ENCODE measurements at places on chromosomes 5 and 9.

- no peaks in the 10 kb centered on the region for H3K4me1 ChIP-seq
- no peaks in the 10 kb centered on the region for H3K27me3 ChIP-seq
- no peak for DNase-seq
- no peak overlapping the region for H3K4me3 ChIP-seq
Observed at GRCh38 chr5:164663198-164663989, 1158.0 kb downstream of the MAT2B start.

DNA sequence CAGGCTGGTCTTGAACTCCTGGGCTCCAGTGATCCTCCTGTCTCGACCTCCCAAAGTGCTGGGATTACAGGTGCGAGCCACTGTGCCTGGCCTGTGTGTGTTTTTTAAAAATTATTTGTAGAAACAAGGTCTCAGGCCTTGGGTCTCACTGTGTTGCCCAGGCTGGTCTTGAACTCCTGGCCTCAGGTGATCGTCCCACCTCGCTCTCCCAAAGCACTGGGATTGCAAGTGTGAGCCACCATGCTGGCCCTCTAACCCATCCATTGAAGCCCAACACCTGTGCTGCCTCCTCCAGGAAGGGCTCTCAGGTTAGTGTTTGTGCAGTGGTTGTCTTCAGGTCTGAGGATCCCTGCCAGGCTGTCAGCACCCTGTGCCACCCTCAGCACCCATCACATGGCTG is 56.6 kb downstream of the CXXC5 start:
- H3K27ac ChIP-seq = no peak overlapping the region
- peaks cover 2% of the 10 kb centered on the region for H3K27me3 ChIP-seq
- no peaks in the 10 kb centered on the region for H3K36me3 ChIP-seq
- no peak overlapping the region for H3K4me3 ChIP-seq
- no peak for DNase-seq
- no peaks in the 10 kb centered on the region for H3K4me1 ChIP-seq

GRCh38 chr5:178477802-178478201 is 112.4 kb downstream of the COL23A1 start:
- H3K4me3 ChIP-seq = no peak overlapping the region
- H3K27me3 ChIP-seq = no peaks in the 10 kb centered on the region
- no peaks in the 10 kb centered on the region for H3K36me3 ChIP-seq
- no peaks in the 10 kb centered on the region for H3K4me1 ChIP-seq

DNA sequence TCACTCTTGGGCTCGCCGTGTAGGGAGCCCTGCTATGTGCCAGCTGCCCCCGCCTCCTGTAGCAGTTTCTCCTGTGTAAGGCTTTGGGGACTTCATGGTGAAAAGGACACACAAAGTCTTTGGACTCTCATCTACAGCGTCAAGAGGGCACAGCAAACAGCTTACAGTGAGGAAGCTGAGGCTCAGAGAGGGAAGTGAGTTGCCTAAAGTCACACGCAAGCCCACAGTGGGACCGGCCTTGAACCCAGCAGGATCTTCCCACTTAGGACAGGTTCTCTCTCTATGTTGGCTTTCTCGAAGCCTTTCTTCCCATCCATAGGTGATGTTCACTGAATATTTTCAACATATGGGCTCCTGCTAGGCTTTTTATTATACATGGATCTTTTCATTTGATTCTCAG is 9.8 kb upstream of the PRRX2 start:
- no peak for DNase-seq
- H3K27me3 ChIP-seq = no peaks in the 10 kb centered on the region
- H3K27ac ChIP-seq = no peak overlapping the region
- H3K4me1 ChIP-seq = no peaks in the 10 kb centered on the region

GRCh38 chr9:130635306-130635705 is 29.1 kb upstream of the PRDM12 start:
- no peak overlapping the region for H3K4me3 ChIP-seq
- H3K27ac ChIP-seq = no peak overlapping the region
- no peaks in the 10 kb centered on the region for H3K4me1 ChIP-seq
- H3K27me3 ChIP-seq = no peaks in the 10 kb centered on the region

DNA sequence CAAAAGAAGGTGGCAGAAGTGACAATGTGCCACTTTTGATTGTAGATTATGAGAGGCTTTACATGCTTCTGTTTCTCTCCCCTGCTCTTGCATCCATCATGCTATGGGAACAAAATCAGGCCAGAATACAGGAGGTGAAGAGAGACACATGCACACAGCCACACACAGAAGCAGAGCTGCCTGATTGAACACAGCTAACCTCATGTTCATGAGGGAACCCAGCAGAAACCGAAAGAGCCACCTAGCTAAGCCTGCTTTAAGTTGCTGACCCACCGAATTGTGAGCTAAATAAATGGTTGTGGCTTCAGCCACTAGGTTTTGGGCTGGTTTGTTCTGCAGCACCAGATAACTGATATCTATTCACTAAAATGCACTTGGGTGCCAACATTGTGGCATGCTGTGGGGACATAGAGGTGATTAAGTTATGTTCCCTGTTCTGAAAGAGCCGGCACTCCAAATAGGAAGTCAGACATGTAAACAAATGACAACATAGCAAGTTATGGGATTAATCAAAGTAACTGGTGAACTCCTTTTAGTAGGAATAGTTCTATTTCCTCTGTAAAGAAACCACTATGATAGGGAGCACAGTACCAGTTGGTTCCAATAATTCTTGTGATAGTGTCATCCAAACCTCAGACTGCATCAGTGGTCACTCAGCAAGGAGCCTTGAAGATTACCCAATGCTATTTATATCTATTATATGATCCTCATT is 93.6 kb upstream of the TNC start:
- no peaks in the 10 kb centered on the region for H3K4me1 ChIP-seq
- H3K27me3 ChIP-seq = no peaks in the 10 kb centered on the region
- H3K27ac ChIP-seq = no peak overlapping the region
- H3K36me3 ChIP-seq = no peaks in the 10 kb centered on the region
- no peak for DNase-seq

- no peaks in the 10 kb centered on the region for H3K36me3 ChIP-seq
- DNase-seq = no peak
- H3K4me1 ChIP-seq = no peaks in the 10 kb centered on the region
- no peak overlapping the region for H3K4me3 ChIP-seq
- no peaks in the 10 kb centered on the region for H3K27me3 ChIP-seq
Observed at GRCh38 chr9:99400184-99400731, 178.2 kb downstream of the SEC61B start.

- no peaks in the 10 kb centered on the region for H3K36me3 ChIP-seq
- DNase-seq = no peak
- H3K27me3 ChIP-seq = no peaks in the 10 kb centered on the region
Observed at GRCh38 chr5:174313615-174314014, 268.1 kb downstream of the NSG2 start.

- H3K27ac ChIP-seq = no peak overlapping the region
- no peaks in the 10 kb centered on the region for H3K4me1 ChIP-seq
- DNase-seq = no peak
- H3K4me3 ChIP-seq = no peak overlapping the region
- H3K36me3 ChIP-seq = no peaks in the 10 kb centered on the region
Observed at GRCh38 chr5:141121985-141122384, 367 bp downstream of the PCDHB4 start.

GRCh38 chr5:435156-435790 is 7.7 kb upstream of the EXOC3 start:
- no peak for DNase-seq
- H3K4me1 ChIP-seq = no peaks in the 10 kb centered on the region
- no peak overlapping the region for H3K4me3 ChIP-seq
- no peak overlapping the region for H3K27ac ChIP-seq
- no peaks in the 10 kb centered on the region for H3K27me3 ChIP-seq
- no peaks in the 10 kb centered on the region for H3K36me3 ChIP-seq

DNA sequence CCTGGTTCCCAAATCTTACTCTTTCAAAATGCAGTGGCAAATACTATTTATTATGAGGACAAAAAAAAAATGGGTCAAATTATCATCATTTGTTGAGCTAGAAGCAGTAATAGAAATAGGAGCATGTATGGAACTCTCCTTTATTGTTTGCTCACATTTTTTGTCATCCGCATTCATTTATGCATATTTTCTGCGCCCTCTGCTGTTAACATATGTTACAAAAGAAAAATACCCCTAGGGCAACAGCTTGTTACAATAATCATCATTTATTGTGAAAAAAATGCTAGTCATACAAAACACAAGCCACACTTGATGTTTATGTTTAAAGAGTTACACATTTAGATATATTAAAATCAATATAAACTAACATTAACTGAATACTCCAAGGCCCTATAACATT is 328.2 kb downstream of the TUSC1 start:
- H3K4me3 ChIP-seq = no peak overlapping the region
- no peak overlapping the region for H3K27ac ChIP-seq
- no peaks in the 10 kb centered on the region for H3K27me3 ChIP-seq
- no peaks in the 10 kb centered on the region for H3K4me1 ChIP-seq

DNA sequence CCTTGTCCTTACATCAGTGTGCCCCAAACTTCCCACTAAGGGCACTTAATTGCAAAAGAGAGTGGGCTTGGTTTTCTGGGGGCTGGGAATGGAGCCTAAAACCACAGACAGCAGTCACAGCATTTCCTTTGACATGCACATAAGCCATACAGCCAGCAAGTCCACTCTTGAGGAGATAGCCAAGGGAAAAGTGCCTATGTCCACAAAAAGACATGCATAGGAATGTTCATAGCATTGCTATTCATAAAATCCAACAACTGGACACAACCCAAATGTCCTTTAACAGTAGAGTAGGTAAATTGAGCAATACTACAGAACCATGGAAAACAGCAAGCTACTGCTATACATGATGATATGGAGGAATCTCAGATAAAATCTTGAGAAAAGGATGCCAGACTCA is 11.7 kb upstream of the FAT2 start:
- no peak for DNase-seq
- no peak overlapping the region for H3K27ac ChIP-seq
- H3K4me3 ChIP-seq = no peak overlapping the region
- H3K4me1 ChIP-seq = no peaks in the 10 kb centered on the region
- H3K27me3 ChIP-seq = no peaks in the 10 kb centered on the region
